ENCODE measurements at places on chromosomes 13 and 19. TPM values are rescaled to one million over a fixed set of nuclear protein-coding genes. Genes with fewer than 3 reads are reported as not detected.

KIR2DL1 gene
- total RNA-seq = not detected

ZNF382 gene
- total RNA-seq = 9.4 TPM

VMAC gene
- 7.6 TPM for total RNA-seq

LSR gene
- 0.32 TPM for total RNA-seq

CLEC4G gene
- not detected for total RNA-seq

ZNF682 gene
- total RNA-seq = 0.65 TPM

WDR87 gene
- not detected for total RNA-seq
